ENCODE measurements at places on chromosomes 4 and X.

- no peaks in the 10 kb centered on the region for H3K27me3 ChIP-seq
- H3K27ac ChIP-seq, result no peak overlapping the region
- no peaks in the 10 kb centered on the region for H3K36me3 ChIP-seq
- DNase-seq, result no peak
- H3K4me3 ChIP-seq, result no peak overlapping the region
These were observed 4.5 kb downstream of the TRIML1 start for GRCh38 chr4:188143731-188144130.

DNA sequence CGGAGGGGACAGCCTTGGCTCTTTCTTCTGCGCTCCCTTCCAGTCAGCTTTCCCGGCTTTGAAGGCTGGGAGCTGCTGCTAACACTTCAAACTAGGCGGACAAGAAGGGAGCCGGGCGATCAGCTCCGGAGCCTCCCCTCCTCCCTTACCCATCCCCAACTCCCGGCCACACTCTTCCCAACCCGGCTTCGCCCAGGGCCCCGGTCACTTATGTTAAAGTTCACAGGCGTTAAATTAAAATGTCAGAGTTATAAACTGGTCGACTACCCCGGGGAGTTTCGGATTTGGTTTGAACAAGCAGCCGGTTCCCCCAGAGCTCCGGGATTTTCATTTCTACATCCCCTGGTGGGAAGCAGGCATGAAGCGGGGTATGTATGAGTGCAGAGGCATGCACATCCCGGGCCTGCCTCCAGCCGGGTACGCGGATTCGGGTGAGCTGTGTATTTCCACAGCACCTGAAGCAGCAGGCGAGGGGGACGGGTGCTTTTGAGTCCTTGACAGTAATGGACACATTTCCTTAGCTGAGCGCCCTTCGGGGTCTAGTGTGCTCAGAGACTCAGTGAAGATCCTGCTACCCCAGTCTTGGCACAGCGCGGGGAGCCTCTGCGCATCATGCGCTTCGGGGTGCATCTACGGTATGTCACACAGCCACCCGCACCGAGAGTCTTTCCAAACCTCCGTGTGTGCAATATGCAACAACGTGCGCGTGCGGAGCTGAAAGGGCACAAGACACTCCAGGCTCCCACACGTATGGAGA is 880 bp downstream of the UNC5C start:
- H3K36me3 ChIP-seq, result no peaks in the 10 kb centered on the region
- H3K4me1 ChIP-seq, result no peaks in the 10 kb centered on the region
- H3K27ac ChIP-seq, result no peak overlapping the region
- H3K27me3 ChIP-seq, result peaks cover 29% of the 10 kb centered on the region

GRCh38 chr4:8173492-8174242 is 15.1 kb upstream of the ABLIM2 start:
- peaks cover 4% of the 10 kb centered on the region for H3K4me1 ChIP-seq
- DNase-seq, result no peak
- H3K4me3 ChIP-seq, result no peak overlapping the region
- no peaks in the 10 kb centered on the region for H3K27me3 ChIP-seq

GRCh38 chr4:132123870-132124623 is 1025.0 kb upstream of the PCDH10 start:
- no peaks in the 10 kb centered on the region for H3K4me1 ChIP-seq
- H3K36me3 ChIP-seq, result no peaks in the 10 kb centered on the region
- no peaks in the 10 kb centered on the region for H3K27me3 ChIP-seq
- no peak overlapping the region for H3K4me3 ChIP-seq

DNA sequence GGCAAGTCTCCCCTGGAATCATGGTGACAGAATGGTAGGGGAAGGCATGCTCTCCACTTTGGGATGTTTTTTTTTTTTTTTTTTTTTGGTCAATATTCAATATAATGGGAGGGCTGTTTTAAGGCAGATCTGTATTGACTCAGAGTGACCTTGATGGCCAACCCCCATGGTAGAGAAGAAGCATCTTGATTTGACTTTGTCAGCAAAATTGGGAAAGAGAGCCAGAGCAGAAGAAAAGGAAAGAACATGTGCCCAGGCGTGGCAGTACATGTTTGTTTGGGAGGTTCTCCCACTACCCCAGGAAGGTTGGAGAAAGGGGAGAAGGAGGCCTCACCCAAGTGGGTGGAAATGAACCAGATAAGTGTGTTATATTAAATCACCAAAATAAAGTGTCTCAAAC is 62.2 kb upstream of the TBC1D9 start:
- H3K4me1 ChIP-seq, result no peaks in the 10 kb centered on the region
- DNase-seq, result no peak
- no peak overlapping the region for H3K4me3 ChIP-seq

DNA sequence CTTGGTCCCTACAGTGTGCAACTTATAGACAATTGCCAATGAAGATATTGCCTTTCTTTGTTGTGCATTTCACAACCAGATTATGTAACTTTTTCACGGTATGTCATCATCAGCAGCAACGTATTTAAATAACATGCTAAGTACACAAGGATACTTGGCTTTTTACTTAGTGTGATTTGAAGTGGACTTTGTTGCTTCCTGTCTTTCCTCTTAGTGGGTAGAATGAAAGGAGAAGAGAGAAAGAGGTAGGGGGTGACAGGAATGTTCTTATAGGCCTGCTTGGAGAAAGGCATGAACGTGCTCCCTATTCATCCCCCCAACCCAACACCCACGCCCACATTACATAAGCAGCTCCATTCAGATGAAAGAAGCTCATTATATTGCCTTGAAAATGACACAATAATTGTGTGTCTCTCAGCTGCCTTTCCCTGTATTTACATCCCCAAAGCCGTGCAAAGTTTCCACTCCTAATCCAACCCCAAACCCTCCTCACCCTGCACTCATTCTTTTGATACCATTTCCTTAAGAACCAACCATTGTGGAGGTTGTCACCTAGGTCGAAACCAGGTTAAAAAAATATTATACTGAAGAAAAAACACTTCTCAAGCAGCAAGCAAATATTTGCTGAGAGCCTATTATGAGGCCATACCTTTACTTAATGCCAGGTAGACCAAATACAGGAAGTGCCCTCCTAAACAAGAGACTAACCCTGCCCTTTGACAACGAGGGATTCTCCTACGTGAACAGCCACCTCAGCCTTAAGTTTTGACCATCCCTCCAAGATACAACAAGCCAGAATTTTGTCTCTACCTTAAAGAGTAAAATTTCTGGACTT is 25.2 kb upstream of the GK start:
- no peak overlapping the region for H3K27ac ChIP-seq
- H3K4me1 ChIP-seq, result no peaks in the 10 kb centered on the region
- H3K27me3 ChIP-seq, result no peaks in the 10 kb centered on the region
- no peak for DNase-seq

DNA sequence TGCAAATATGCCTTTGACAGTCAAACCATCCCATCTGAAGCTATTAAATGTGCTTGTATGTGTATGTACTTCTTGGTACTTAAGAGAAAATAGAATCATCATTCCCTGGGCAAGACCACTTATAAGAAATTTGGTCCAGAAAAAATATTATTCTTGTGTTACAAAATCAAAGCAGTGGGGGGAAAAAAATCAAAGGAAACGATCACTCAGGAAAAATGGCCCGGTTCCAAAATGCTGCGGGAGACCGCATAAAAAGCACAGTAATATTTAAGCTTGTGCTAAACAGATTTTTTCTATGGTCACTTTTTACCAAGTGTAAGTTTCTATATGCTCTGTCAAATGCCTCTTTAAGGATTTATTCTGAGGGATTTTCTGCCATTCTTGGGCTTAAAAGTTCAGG is 36.1 kb downstream of the RAI2 start:
- no peaks in the 10 kb centered on the region for H3K27me3 ChIP-seq
- no peaks in the 10 kb centered on the region for H3K36me3 ChIP-seq
- H3K4me3 ChIP-seq, result no peak overlapping the region
- no peaks in the 10 kb centered on the region for H3K4me1 ChIP-seq

DNA sequence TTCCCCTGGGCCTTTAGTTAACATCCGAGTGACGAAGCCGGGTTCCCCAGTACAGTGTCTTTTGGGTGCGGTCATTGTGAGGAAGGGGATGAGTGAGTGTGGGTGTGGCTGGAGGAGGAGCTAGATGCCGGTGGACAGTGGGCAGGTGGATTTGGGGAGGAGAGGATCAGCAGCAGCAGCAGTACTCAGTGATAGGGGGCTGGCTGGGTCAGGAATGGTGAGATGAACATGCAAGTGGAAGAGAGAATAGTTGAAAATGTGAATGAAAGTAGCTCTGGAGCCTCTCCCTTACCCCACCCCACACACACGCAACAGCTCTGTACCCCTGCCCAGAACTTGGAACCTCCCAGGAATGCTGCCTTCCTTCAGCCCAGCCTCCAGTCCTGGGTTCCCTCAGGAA is 4.5 kb downstream of the TSR2 start:
- no peak overlapping the region for H3K27ac ChIP-seq
- H3K36me3 ChIP-seq, result peaks cover 13% of the 10 kb centered on the region
- no peaks in the 10 kb centered on the region for H3K27me3 ChIP-seq
- H3K4me1 ChIP-seq, result peaks cover 5% of the 10 kb centered on the region

DNA sequence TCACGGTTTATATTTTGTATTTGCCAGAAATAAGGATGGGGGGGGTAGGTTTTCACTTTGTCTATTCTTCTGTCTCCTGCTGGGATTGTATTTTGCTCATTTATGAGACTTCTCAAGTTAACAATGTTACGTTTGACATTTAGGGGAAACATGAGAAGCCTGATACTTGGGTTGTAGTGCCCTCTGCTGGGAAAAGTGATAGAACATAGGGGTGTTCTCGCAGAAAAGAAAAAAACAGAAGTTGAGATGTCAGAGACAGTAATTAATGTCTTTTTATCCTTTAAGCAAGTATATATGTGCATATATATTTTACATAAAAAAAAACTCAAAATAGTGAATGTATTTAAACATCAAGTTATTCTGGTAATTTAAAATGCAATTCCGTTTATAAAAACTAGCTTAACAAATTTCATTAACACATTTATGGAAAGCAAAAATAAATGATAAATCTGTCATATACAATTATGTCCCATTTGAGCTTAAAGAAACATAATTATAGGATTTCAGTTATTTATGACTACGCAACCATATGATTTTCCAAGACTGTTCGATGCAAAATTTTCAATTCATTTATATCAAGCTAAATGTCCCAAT is 46.0 kb upstream of the TMPRSS11F start:
- H3K27ac ChIP-seq, result no peak overlapping the region
- H3K36me3 ChIP-seq, result no peaks in the 10 kb centered on the region
- H3K27me3 ChIP-seq, result no peaks in the 10 kb centered on the region
- no peaks in the 10 kb centered on the region for H3K4me1 ChIP-seq
- no peak overlapping the region for H3K4me3 ChIP-seq
- peak; percentile 31 for DNase-seq

GRCh38 chr4:136124251-136124745 is 1408.0 kb downstream of the PCDH18 start:
- H3K36me3 ChIP-seq, result no peaks in the 10 kb centered on the region
- no peaks in the 10 kb centered on the region for H3K27me3 ChIP-seq
- no peak overlapping the region for H3K4me3 ChIP-seq
- DNase-seq, result no peak
- no peaks in the 10 kb centered on the region for H3K4me1 ChIP-seq
- H3K27ac ChIP-seq, result no peak overlapping the region

- H3K27me3 ChIP-seq, result no peaks in the 10 kb centered on the region
- H3K27ac ChIP-seq, result no peak overlapping the region
- H3K4me1 ChIP-seq, result no peaks in the 10 kb centered on the region
- DNase-seq, result no peak
- H3K4me3 ChIP-seq, result no peak overlapping the region
- no peaks in the 10 kb centered on the region for H3K36me3 ChIP-seq
These were observed 263.9 kb upstream of the SLITRK2 start for GRCh38 chrX:145553702-145554101.

DNA sequence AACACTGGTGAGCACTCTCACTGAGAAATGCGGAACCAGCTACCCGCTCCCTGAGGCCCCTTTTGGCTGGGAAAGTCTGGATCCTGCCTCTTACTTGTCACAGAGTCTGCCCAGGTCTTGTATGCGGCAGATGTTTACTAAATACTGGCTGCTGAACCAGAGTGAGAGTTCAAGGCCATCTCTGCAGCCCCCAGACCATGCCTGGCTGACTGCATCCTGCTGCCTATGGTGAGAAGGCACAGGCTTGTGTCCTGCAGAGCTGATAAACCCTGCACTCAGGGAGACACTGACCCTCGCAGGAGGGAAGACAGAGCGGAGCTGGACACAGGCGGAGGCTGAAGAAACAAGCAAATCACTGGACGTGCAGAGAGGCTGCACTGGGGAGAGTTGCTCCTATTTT is 46.5 kb downstream of the JAKMIP1 start:
- H3K4me1 ChIP-seq, result no peaks in the 10 kb centered on the region
- H3K4me3 ChIP-seq, result no peak overlapping the region
- no peak overlapping the region for H3K27ac ChIP-seq
- no peaks in the 10 kb centered on the region for H3K36me3 ChIP-seq
- H3K27me3 ChIP-seq, result no peaks in the 10 kb centered on the region

DNA sequence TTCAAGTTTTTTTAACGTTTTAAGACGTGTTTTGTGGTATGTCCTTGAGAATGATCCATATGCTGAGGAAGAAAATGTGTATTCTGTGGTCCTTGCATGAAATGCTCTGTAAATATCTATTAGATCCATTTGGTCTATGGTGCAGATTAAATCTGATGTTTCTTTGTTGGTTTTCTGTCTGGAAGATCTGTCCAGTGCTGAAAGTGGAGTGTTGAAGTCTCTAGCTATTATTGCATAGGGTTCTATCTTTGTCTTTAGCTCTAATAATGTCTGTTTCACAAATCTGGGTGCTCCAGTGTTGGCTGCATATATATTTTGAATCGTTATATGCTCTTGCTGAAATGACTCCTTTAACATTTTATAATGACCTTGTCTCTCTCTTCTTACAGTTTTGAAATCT is 122.5 kb downstream of the RPA4 start:
- no peaks in the 10 kb centered on the region for H3K4me1 ChIP-seq
- no peak overlapping the region for H3K27ac ChIP-seq
- DNase-seq, result no peak
- H3K4me3 ChIP-seq, result no peak overlapping the region
- H3K36me3 ChIP-seq, result no peaks in the 10 kb centered on the region
- no peaks in the 10 kb centered on the region for H3K27me3 ChIP-seq

- no peak overlapping the region for H3K27ac ChIP-seq
- DNase-seq, result no peak
- no peaks in the 10 kb centered on the region for H3K27me3 ChIP-seq
- H3K36me3 ChIP-seq, result peaks cover 5% of the 10 kb centered on the region
- H3K4me3 ChIP-seq, result no peak overlapping the region
These were observed 104.0 kb downstream of the NEUROG2 start for GRCh38 chr4:112411781-112412550.

GRCh38 chrX:68997511-68997910 is 167.7 kb downstream of the PJA1 start:
- H3K27me3 ChIP-seq, result no peaks in the 10 kb centered on the region
- no peaks in the 10 kb centered on the region for H3K36me3 ChIP-seq
- no peak overlapping the region for H3K27ac ChIP-seq
- no peak for DNase-seq
- no peak overlapping the region for H3K4me3 ChIP-seq

DNA sequence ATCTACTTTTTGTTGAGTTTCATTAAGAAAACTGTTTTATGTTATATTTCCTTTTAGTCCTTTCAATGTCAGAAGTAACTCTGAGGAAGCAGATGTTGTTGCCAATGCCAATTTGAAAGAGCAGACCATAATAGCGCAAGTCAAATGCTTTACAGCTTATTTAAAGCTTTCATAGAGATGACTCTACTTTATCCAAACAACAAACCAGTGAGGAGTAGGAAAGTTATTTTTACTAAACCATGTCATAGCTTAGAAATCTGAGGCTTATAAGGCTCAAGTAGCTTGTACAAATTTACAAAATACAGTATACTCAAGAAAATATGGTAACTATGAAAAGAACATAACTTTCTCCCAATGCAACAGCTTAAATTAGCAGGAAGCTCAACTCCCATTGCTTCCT is 40.1 kb upstream of the SPOCK3 start:
- H3K4me3 ChIP-seq, result no peak overlapping the region
- no peaks in the 10 kb centered on the region for H3K36me3 ChIP-seq
- DNase-seq, result no peak
- no peak overlapping the region for H3K27ac ChIP-seq

All from thymus (tissue), 14 donors.